ENCODE measurements at places on chromosomes 7 and 10. TPM values are rescaled to one million over a fixed set of nuclear protein-coding genes. Genes with fewer than 3 reads are reported as not detected.
A peak's percentile ranks its signal among the peaks of the same experiment; 100 is the strongest.

RASSF4 gene
- total RNA-seq: 8.1 TPM

DNA sequence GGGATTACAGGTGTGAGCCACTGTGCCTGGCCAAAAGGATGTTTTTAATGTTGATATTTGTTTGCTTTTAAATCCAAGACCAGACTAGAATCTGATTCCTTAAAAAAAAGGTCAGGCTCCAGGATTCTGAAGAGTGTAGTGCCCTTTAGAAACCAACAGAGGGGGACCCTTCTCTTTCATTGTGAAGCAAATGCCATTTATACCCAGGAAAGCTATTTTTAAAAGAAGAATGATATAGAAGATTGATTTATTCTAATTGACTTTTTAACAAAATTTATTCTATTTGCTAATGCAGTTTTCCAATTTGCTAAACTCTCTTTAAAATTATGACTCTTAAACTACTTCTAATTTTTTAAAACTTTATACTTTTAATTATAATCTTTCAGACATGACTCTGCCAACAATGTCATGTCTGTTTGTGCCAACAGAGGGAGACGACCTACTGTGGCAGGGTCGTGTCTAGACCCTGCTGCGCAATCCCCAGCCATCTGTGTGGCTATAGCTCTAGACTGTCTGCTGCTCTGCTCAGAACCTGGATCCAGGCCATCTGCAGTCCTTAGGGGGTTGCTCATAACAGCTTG lies 201.0 kb upstream of the IMMP2L start:
- H3K4me1 ChIP-seq: peaks cover 5% of the 10 kb centered on the region
- H3K36me3 ChIP-seq: peaks cover 9% of the 10 kb centered on the region

DNA sequence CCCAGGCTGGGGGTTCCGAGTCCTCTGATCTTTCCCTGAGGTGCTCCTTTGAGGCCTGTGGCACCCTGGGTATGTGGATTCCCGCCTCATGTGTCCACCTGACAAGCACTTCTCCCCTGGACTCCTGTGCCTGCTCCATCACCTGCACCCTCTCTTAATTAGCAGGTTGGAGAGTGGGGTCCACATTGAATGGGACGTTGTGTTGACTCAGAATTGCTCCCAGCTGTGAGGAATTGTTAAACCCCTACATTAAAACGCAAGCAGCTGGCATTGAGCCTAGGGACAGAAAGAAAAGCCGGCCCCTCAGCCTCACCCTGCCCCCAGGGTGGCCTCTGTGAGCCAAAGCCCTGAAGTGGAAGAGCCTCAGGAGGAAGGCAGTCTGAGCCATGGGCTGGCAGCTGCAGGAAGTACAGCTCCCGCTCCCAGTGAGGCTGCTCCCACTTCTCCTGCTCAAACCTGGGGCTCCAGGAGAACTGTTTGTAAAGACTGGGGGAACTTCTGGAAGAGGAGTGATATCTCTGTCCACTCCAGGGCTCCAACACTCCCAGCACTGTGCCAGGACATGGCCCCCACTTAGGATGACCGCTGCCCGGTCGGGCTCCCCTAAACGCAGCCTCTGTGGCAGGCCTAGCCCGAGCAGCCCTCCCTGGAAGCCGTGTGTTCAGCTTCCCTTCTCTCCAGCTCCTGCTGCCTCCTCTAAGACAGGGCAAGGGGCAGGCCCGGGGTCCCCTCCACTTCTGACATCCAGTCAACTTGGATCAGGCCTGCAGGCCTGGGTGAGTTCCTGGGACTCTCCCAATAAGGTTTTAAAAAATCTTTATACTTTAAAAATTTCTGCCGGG lies 1.8 kb upstream of the OPN4 start:
- no peaks in the 10 kb centered on the region for H3K36me3 ChIP-seq
- peak; percentile 46 for DNase-seq
- no peak overlapping the region for H3K4me3 ChIP-seq
- no peak overlapping the region for H3K27ac ChIP-seq

RBP3 gene
- not detected for total RNA-seq

DNA sequence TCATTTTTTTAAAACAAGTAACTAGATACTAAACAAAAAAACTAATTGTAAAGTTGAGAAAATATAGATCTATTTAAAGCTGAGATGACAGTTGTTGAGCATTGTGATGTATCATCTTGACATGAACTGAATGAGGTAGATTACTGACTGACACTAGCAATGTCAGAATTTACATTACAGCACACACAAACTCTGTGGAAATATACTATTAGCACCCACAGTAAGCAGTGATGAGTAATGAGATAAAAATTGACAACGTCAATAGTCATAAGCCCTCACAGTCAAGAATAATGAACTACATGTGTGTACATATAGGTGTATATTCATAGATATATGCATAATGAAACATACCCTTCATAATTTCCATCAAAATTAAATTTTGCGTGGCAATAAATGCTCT lies 368.4 kb downstream of the TFEC start:
- no peaks in the 10 kb centered on the region for H3K27me3 ChIP-seq
- H3K4me1 ChIP-seq: no peaks in the 10 kb centered on the region
- H3K4me3 ChIP-seq: no peak overlapping the region

- no peaks in the 10 kb centered on the region for H3K4me1 ChIP-seq
- no peak overlapping the region for H3K27ac ChIP-seq
- DNase-seq: no peak
- no peaks in the 10 kb centered on the region for H3K27me3 ChIP-seq
- no peaks in the 10 kb centered on the region for H3K36me3 ChIP-seq
- H3K4me3 ChIP-seq: no peak overlapping the region
Observed at GRCh38 chr10:16472828-16473227, 36.0 kb downstream of the PTER start.

GRCh38 chr7:139959285-139959628 lies 103.5 kb downstream of the PARP12 start:
- no peak overlapping the region for H3K4me3 ChIP-seq
- no peak for DNase-seq
- H3K27ac ChIP-seq: no peak overlapping the region
- H3K4me1 ChIP-seq: no peaks in the 10 kb centered on the region
- H3K36me3 ChIP-seq: no peaks in the 10 kb centered on the region

- H3K27ac ChIP-seq: peak overlapping the region; percentile 86
- H3K36me3 ChIP-seq: no peaks in the 10 kb centered on the region
- H3K4me1 ChIP-seq: peaks cover 50% of the 10 kb centered on the region
- DNase-seq: no peak
Observed at GRCh38 chr10:97711640-97712572, 1.6 kb upstream of the MARVELD1 start.

GRCh38 chr7:138962561-138963270 lies 18.5 kb downstream of the KIAA1549 start:
- H3K4me3 ChIP-seq: no peak overlapping the region
- H3K27me3 ChIP-seq: no peaks in the 10 kb centered on the region
- H3K27ac ChIP-seq: peak overlapping the region; percentile 49
- DNase-seq: no peak
- no peaks in the 10 kb centered on the region for H3K4me1 ChIP-seq

DNA sequence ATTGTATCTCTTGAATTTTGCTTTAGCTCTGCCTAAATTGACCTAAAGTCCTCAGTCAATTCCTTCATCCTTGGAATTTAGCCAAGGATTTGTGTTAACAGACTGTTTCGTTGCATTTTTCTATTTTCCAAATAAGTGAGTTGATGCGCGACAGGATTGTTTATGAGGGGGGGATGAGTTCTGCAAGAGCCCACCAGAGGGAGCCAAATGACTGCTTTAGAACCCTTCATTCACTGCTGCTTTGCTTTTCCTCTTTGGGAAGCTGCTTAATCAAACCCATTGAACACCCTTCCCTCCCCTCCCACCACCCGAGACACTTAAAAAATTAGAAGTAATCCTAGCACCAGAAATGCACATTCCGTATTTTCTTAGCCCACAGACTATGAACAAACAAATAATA lies 33.7 kb upstream of the PTF1A start:
- peaks cover 4% of the 10 kb centered on the region for H3K4me1 ChIP-seq
- no peak overlapping the region for H3K4me3 ChIP-seq
- no peaks in the 10 kb centered on the region for H3K36me3 ChIP-seq
- no peak overlapping the region for H3K27ac ChIP-seq
- peaks cover 19% of the 10 kb centered on the region for H3K27me3 ChIP-seq

DNA sequence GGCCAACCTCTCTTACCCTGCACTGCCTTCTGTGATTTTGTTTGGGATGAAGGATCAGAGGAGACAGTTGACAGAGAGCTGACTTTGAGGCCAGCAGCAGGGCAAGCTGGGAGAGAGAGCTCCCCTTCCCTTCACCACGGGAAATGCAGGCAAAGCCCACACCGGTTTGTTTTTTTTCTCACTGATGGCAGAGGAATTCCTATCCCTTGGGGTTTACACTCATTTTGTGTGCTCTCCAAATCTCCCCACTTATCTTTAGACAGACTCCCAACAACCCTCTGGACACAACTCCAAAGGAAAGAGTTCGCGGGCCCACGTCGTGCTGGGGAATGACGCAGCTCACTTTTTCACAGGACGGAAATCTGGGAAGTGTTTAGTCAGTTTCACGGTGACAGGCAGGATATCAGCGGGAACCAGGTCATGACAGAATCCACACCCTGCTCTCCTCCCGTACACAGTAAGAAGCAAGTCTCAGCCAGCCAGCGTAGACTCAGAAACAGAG lies 68.3 kb upstream of the FAM171A1 start:
- H3K4me3 ChIP-seq: peak overlapping the region; percentile 28
- H3K27ac ChIP-seq: no peak overlapping the region
- H3K27me3 ChIP-seq: no peaks in the 10 kb centered on the region
- H3K36me3 ChIP-seq: no peaks in the 10 kb centered on the region

GRCh38 chr7:112854169-112854568 lies 64.0 kb upstream of the TMEM168 start:
- no peaks in the 10 kb centered on the region for H3K36me3 ChIP-seq
- no peak overlapping the region for H3K4me3 ChIP-seq
- H3K4me1 ChIP-seq: no peaks in the 10 kb centered on the region
- H3K27ac ChIP-seq: no peak overlapping the region

DNA sequence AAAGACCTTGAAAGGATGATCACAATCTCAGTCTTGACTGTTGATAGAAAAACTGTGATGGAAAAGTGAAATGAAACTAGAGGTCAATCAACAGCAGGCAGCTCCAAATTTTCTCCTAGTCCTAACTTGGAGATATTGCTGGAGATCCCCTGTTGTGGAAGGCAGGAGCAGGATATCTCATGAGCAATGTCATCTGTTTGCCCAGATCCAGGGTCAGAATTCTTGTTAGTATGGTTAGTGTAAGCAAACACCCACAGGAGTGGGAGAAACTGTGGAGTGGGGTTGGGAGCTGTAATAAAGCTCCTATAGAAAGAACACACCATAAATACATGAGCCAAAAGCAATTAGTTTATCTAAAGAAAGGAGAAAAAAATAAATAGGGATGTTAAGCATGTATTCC lies 169.0 kb downstream of the AKR1D1 start:
- H3K4me1 ChIP-seq: no peaks in the 10 kb centered on the region
- DNase-seq: no peak
- H3K4me3 ChIP-seq: no peak overlapping the region
- no peak overlapping the region for H3K27ac ChIP-seq
- H3K36me3 ChIP-seq: no peaks in the 10 kb centered on the region

- H3K36me3 ChIP-seq: no peaks in the 10 kb centered on the region
- H3K27ac ChIP-seq: no peak overlapping the region
Observed at GRCh38 chr7:93559639-93560491, 14.7 kb downstream of the CALCR start.

DNA sequence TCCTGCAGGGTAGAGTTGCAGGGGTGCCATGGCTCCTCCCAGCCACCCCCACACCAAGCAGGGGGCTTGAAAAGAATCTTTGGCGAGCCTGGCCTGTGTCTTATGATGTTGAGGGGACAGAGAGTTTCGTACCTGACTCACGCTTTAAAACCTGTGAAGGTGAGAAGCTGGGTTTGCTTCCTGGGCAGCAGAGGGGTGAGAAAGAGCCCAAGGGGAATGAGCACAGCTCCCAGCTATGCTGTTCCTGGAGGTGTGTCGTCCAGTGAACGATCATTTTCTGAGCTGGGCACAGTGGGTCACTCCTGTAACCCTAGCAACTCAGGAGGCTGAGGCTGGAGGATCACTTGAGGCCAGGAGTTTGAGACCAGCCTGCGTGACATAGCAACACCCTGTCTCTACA lies 13.5 kb upstream of the ADRB1 start:
- H3K4me3 ChIP-seq: no peak overlapping the region
- peaks cover 23% of the 10 kb centered on the region for H3K4me1 ChIP-seq

GRCh38 chr10:68135922-68136792 lies 26.9 kb downstream of the MYPN start:
- peak overlapping the region; percentile 75 for H3K27ac ChIP-seq
- H3K36me3 ChIP-seq: no peaks in the 10 kb centered on the region
- no peaks in the 10 kb centered on the region for H3K27me3 ChIP-seq
- no peak for DNase-seq
- no peak overlapping the region for H3K4me3 ChIP-seq

DNA sequence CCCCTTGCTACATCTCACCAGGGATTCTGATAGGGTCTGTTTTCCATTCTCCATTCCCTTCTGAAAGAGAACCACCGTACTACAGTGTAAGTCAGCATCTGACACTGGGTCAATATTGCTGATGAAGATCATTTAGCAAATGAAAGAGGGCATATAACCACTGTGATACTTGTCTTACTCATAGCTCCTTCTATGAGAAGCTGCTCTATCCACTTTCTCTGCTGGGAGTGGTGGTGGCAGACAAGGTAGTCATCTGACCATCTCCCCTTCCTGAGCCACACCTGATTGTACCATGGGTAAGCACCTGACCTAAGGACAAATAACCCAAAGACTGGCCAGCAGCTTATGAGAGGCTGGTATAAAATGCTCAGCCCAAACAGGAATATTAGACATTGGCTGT lies 220.4 kb downstream of the DOCK4 start:
- H3K36me3 ChIP-seq: peaks cover 2% of the 10 kb centered on the region
- H3K4me3 ChIP-seq: no peak overlapping the region
- no peak for DNase-seq
- H3K27ac ChIP-seq: no peak overlapping the region

- H3K27ac ChIP-seq: no peak overlapping the region
- no peaks in the 10 kb centered on the region for H3K27me3 ChIP-seq
- H3K4me1 ChIP-seq: peaks cover 64% of the 10 kb centered on the region
- no peak for DNase-seq
Observed at GRCh38 chr10:110868981-110869380, 2.7 kb upstream of the PDCD4 start.

GRCh38 chr10:90326498-90327267 lies 531.2 kb downstream of the HTR7 start:
- H3K27ac ChIP-seq: no peak overlapping the region
- DNase-seq: no peak
- no peaks in the 10 kb centered on the region for H3K36me3 ChIP-seq
- H3K27me3 ChIP-seq: no peaks in the 10 kb centered on the region

DNA sequence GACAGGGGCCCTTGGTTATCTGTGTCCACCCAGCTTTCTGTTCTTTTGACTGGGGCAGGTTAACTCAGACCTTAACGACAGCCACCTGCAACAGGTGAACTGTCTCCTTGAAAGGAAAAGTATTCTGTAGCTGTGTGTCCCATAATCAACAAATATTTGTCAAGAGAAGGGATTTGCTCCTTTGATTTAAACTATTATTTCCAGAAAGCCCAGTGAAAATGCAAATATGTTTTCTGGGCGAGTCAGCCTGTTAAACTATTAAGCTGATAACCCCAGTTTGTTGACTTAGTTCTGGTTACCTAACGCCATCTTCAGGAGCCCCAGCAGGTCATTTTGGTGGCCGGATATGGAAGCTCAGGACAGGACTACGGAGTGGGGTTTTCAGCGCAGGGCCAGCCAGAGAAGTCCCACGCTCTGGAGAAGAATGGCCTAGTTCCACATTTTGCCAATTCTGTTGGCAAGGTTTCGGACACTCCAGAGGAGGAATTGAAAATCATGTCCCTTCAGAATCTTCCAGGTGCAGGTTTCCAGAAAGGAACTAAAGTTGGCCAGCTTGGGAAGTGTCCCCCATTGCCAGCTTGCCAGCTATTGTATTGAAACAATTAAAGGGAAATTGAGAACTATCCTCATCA lies 54.5 kb downstream of the ADRA2A start:
- H3K4me1 ChIP-seq: no peaks in the 10 kb centered on the region
- H3K27ac ChIP-seq: no peak overlapping the region
- peaks cover 3% of the 10 kb centered on the region for H3K27me3 ChIP-seq
- no peak for DNase-seq
- H3K4me3 ChIP-seq: no peak overlapping the region

ST8SIA6 gene
- total RNA-seq: 3.2 TPM

Data from suprapubic skin (tissue), 4 donors.